ENCODE measurements at places on chromosomes 2 and 18.

DNA sequence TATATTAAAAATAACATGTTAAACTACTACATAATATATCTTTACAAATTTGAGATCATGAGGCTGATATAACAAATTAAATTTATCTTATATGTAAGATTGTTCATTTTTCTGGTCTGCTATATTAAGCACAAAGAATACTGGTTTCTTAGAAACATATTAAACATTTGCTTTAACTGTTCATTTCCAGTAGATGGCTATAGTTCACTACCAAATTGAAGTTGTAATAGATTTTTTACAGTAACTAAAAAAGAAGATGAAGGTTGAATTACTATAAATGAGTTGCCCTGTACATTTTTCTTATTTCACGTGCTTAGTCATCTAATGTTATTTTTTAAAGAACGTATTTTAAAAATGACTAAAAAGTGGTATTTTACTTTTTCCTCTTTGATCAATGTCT, 57.0 kb downstream of the ZNF407 start:
- DNase-seq, result no peak

DNA sequence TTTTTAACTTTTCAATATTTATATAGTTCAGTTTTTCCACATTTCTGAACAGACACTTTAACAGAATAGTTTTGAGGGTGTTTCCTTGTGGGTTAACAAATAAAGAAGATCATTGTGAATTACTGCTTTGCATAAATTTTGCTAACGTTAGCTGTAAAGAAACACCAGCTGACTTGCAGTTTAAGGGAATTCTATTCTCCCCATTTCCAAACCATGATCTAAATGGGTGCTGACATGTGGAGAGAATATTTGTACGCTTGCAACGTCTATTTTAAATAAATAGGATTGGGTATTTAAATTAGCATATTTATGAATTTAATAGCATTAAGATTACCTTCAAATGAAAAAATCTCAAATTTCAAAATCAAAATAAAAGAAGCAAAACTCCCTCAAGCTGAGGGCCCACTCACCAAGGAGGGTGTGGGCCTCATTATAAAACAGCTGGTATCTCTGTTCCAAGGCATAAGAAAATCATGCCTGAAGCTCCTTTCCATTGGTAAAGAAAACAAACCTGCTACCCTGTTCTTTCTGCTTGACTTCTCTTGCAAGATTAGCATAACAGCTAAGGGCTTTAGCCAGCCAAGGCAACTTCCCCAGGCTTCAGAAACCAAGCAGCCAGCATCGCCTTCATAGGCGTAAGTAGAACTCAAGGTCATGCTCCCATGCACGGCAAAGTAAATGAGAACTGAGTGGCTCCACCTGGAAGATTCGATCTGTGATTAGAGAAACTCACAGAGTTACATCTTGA, 3.2 kb downstream of the MRO start:
- no peak for DNase-seq

GRCh38 chr2:162072976-162073887, 783 bp downstream of the DPP4 start:
- no peak for DNase-seq

GRCh38 chr2:227370791-227371312, 8.3 kb downstream of the TM4SF20 start:
- peak; percentile 42 for DNase-seq

GRCh38 chr2:161415034-161415986, 787 bp upstream of the TBR1 start:
- DNase-seq, result no peak

DNA sequence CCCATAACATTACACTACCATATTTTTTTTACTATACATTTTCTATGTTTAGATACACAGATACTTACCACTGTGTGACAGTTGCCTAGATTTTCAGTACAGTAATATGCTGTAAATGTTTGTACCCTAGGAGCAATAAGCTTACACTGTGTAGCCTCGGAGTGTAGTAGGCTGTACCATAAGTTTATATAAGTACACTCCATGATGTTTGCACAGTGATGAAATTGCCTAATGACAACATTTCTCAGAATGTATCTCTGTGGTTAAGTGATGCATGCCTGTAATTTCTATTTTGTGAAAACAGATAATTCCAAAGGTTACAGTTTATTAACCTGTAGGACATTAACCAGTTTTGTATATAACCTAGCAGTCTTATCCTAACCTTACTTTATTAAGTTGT, 128.1 kb upstream of the RBMS1 start:
- DNase-seq, result no peak

DNA sequence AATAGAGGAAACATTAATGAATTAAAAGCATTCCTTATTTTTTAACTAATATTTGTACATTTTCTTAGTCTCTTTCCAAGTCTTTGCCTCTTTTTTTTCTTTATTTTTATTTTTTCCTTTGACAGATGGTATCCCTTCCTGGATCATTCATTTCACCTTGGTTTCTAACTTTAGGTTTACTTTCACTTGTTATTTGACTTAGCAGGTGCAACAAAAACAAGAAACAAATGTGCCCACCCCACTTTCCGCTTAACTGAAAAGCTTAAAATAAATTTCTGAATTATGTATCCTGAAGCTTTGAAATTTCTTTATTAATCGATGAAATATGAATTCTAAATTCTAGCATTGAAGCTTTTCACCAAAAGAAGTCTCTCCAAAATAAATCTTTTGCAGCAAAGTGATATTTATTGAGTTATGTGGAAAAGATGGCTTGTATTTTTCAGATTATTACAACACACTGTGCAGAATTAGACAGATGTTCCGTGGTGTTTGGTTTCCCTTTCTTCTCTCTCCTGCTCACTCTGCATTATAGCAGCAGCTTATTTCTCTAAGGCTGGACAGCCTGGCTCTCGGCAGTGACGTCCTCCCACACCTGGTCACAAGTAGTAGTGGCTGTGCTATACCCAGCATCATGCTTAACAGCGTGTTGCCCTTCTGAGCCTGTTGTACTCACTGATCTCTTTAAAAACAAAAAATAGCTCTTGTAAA, 99.1 kb upstream of the ZNF397 start:
- no peak for DNase-seq

GRCh38 chr2:22992441-22992840, 392.5 kb upstream of the KLHL29 start:
- no peak for DNase-seq

DNA sequence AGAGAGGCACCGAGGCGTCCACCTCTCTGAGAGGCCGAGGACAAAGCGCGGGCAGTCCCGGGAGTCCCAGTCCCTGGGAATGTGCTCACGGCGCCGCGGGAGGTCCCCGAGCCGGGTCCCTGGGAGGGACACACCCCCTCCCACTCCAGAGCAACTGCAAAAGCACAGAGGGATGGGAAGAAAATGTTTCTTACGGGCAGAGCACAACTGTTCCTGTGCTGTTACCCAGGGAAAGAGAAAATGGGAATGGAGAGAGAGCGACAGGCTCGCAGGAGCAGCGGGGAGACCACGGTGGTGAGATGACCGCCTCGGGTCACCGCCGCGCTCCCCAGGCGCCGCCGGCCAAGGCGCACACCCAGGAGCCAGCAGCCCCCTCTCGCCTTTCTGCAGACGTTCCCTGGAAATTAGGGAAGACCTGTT, 1.2 kb upstream of the BCL11A start:
- DNase-seq, result no peak

DNA sequence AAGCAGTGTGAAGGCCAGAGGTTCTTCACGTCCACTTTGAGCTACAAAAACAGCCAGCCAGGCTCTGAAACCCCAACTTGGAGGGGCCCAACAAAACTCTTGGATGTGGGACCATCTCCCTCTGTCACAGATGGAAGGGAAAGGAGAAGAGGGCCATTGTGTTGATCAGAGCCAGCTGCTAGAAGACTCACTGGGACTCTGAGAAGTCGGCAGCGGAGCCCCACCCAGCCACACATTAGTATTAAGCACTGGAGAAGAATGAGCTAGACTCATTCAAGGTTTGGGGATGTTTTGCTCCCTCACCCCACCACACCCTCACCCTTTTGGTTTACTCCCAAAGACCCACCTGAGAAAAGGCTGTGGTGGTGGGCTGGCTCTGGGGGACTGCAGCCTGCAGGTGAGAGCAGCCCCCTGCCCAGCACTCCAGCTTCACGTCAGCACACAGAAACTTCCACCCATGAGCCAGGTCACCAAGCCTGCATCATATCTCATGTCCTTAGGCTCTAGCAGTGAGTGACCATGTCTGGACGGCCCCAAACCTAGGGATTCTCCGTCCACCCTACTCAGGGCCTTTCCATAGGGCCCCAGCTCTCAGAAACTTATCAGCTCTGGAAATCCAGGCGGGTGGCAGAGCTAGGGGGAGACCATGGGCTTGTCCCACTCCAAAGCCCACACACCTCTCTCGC, 12.6 kb downstream of the TEX51 start:
- no peak for DNase-seq

DNA sequence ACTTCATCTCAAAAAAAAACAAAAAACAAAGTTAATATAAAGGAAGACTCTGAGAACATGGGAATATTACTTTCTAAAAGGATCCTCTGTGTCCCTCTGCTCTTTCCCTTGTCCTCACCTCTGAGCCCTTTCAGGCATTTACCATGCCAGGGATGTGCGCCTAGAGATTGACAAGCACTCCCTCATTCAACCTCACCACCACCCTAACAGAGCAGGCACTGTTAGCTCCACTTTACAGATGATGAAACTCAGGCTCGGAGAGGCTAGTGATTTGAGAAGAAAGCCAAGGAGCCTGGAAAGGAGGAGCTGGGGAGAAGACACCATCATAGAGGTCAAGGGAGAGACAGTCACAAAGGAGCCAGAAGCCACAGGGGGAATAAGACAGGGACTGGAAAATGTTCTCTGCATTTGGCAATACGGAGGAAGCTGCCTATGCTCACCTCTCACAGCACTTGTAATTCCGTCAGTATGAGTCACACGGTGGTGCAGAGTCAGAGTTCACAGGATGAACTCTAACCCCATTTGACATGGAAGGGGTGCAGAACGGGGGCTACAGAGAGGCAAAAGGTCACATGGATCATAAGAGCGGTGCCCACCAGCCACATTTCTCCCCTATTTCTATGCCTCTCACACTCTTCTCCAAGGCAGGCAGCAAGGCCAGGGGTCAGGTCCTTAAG, 101.8 kb upstream of the NFU1 start:
- DNase-seq, result no peak

DNA sequence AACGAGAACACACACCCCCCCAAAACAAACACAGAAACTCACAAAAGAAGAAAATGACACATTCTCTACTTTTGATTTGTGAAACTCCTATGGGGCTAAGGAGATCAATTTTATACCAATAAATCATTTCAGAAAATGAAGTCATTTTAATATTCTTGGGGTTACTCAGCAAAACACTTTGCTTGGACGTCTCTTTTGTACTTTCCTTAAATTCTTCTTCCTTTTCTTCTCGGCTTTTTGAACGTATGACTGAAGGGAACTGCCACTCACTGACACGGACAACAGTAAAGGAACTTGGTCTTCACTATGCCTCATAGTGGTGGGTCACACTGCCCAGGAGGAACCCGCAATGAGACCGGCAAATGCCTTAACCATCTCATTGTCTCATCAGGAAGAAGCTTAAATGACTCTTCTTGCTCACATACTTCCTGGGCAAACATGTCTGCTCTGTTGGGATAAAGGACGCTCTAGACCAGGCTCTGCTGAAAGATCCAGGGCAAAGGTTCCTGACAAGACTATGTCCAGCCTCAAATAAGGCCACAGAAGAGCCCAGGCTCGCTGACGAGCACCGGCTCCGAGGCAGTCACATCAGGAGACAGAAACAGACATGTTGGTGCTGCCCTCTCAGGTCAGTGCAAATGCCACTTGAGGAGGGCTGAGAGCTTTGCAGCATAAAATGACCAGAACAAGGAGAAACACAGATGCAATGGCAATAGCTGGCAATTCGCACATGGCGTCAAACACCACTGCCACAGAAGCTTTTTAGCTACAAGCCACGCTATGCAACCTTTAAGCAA, 205.5 kb downstream of the TGIF1 start:
- DNase-seq, result no peak

DNA sequence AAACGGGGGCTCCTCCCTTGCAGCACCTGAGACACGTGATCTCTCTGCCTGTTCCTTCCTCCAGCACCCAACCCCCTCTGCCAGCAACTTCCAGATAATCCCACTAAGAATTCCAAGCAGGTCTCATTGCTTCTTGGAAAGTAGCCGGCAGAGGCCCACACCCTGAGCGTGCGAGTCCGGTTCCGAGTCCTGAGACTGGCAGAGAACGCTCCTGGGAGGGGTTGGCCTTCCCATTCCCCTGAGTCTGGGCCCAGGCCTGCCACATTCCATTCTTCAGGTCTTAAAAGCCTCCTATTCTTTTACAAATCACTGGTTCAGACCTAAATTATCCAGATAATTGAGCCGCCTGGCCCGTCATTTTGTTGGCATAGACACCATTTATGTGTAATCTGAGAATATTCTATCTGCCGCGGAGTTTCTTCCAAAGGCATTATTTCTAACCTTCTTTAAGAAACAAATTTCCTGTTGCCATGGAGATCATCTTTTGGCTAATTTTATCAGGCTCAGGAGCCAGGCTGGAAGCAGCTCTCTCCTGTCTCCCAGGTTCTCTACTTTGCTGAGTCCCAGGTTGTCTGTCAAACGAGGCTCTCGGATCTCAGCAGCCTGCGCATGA, 165.4 kb downstream of the MYCN start:
- DNase-seq, result peak; percentile 59

GRCh38 chr2:208356846-208357574, 49.6 kb upstream of the PTH2R start:
- no peak for DNase-seq

DNA sequence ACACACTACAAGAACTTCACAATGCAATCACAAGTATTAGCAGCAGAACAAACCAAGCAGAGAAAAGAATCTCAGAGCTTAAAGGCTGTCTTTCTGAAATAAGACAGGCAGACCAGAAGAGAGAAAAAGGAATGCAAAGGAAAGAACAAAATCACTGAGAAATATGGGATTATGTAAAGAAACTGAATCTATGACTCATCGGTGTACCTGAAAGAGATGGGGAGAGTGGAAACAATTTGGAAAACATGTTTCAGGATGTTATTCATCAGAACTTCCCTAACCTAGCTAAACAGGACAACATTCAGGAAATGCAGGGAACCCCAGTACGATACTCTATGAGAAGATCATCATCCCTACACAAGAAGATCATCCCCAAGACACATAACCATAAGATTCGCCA, 499.0 kb upstream of the CHAC2 start:
- DNase-seq, result no peak

DNA sequence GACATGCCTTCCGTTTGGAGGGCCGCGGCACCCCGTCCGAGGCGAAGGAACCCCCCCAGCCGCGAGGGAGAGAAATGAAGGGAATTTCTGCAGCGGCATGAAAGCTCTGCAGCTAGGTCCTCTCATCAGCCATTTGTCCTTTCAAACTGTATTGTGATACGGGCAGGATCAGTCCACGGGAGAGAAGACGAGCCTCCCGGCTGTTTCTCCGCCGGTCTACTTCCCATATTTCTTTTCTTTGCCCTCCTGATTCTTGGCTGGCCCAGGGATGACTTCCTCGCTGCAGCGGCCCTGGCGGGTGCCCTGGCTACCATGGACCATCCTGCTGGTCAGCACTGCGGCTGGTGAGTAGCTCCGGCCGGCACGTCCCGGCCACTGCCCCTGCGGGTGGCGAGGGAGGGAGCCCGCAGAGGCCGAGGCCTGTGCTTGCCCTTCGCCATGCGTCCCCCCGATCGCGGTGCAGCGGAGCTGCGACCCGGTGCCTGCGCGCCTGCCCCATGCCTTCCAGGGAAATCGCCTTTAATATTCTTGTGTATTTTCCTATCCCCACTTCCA, 1.2 kb downstream of the BMPR2 start:
- DNase-seq, result no peak

- no peak for DNase-seq
These were observed 127.5 kb downstream of the GLI2 start for GRCh38 chr2:120863146-120863545.

GRCh38 chr2:46117379-46117778, 179.8 kb upstream of the EPAS1 start:
- no peak for DNase-seq

- DNase-seq, result no peak
These were observed 17.6 kb downstream of the PRKCE start for GRCh38 chr2:45669032-45669486.

Measured in retinal pigment epithelial cell (primary cell).